Stimulated activated CD8-positive, alpha-beta memory T cell treated with anti-CD3 and anti-CD28 coated beads, Interleukin-7, amount 100 ng/mL, for 1 hour (primary cell): ENCODE measurements at places on chromosomes 12 and 14.

- DNase-seq = peak; percentile 8
Observed at GRCh38 chr12:94244165-94245133, 96.1 kb downstream of the PLXNC1 start.

DNA sequence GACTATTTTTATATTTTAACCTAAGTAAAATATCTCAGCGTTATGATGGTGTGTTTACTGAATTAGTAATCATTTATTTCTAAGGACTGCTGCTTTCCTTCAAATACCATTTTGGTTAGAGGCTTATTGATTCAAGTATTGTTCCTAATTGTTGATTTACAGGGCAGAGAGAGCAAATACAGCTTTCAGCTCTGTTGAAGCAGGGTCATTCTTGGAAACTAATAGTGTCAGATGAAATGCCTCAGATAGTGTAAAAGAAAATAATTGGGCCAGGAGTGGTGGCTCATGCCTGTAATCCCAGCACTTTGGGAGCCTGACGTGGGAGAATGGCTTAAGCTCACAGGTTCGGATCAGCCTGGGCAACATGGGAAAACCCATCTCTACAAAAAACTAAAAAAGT lies 249.3 kb downstream of the FUT8 start:
- DNase-seq = no peak

GRCh38 chr14:88005050-88005481 lies at the start of gene GPR65:
Gene GPR65 (plus strand): TSS chr14:88005135. CDS start chr14:88010848, 5,713 bp downstream.
- no peak for DNase-seq

GRCh38 chr14:34124585-34124984 lies 173.7 kb upstream of the EGLN3 start:
- no peak for DNase-seq

GRCh38 chr14:61475316-61475715 lies 153.9 kb downstream of the PRKCH start:
- DNase-seq = no peak

- DNase-seq = no peak
Observed at GRCh38 chr14:94599656-94600004, 12.6 kb upstream of the SERPINA3 start.

GRCh38 chr14:41899416-41899815 lies 292.7 kb downstream of the LRFN5 start:
- no peak for DNase-seq

DNA sequence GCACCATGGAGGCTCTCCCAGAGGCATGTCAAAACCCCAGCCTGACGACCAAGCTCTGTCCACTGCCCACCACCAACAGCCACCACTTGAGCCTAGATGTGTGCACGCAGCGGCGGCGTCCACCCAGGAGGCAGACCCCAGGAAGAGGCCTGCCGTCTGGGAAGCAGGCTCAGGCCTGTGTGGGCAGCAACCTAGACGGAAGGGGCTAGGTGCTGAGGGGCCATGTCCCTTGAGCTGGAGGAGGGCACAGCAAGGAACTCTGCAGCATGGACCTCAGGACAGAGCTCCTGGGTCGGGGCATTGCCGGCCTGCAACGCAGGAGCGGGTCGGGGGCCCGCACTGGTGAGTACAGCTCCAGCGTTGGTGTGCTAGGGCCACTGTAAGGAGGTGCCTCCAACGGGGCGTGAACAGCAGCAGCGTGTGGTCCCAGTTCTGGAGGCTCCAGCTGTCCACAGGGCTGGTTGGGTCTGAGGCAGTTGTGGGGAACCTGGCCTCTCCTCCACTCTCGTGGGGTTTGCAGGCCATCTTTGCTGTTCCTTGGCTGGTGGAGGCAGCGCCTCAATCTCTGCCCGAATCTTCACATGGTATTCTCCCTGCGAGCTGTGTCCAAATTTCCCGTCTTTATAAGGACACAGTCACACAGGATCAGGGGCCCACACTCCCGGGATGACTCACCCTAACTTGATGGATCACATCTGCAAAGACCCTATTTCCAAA lies 20.5 kb downstream of the ZBTB42 start:
- no peak for DNase-seq

GRCh38 chr12:120628919-120629318 lies 11.5 kb upstream of the CABP1 start:
- no peak for DNase-seq

DNA sequence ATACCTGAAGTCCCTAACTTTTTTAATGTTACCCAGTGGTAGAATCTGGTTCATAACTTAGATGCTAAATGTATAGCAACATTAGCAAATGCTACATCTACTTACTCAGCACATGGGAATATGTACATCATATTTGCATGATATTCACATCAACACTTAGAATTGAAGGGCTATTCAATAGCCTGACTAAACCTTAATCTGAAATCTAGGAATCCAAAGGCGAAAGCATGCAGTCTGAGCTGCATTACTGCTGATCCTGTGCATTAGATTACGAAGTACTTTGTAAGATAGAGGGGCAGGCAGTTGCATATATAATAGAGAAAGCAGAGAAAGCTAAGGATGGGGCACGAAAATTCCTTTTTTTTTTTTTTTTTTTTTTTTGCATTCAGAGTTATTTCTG lies 40.4 kb downstream of the SLC38A4 start:
- no peak for DNase-seq

DNA sequence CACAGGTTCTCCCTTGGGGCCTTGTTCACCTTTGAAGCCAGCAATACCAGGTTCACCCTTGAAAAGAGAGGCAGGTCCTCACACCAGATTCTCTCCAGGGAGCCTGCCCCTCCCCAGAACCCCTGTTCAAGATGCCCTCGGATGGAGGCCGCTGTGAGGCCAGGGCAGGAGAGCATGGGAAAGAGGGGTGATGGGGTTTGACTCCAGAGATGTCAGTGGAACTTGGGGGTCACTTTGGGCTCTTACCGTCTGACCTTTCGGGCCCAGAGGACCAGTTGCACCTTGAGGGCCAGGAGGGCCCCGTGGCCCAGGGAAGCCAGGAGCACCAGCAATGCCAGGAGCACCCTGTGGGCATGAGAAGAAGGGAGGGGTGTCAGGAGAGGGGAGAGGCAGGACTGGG lies 17.4 kb downstream of the COL2A1 start:
- DNase-seq = no peak

DNA sequence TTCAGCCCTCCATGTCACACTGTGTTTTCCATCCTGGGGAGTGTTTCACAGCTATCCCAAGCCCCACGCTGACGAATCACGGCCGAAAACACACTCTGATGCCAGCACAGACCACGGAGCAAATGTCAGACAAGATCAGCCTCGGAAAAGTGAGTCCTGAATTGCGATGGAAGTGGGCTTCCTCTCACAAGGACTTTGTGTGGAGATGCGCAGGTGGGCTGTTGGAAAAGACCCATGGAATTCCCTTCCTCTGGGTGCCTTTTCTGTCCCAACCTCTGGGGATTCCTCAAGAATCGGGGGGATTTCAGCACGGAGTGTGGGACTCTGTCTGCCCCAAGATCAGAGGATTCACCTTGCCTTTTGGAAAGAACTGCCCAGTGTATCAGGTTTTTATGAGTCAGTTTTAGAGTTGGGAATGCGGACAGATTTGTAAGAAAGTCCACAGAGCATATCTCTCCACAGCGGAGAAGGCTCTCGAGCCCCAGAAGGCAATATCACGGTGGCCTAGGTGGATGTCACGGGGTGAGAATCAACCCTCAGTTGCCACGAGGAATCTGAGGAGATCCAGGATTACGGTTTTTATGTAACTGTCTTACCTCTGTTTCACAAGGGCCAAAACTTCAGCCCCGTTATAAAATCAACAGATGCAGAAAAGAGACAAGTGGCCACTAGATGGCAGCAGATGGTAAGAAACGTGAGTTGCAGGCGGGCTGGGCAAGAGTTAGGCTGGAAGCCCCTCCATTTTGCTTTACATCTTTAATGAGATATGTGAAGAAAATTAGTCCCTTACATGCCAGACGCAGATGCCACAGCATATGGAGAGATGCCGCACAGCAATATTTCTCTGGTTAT lies 201.9 kb downstream of the DAD1 start:
- no peak for DNase-seq

GRCh38 chr12:24850496-24850895 lies 98.4 kb downstream of the BCAT1 start:
- DNase-seq = no peak

DNA sequence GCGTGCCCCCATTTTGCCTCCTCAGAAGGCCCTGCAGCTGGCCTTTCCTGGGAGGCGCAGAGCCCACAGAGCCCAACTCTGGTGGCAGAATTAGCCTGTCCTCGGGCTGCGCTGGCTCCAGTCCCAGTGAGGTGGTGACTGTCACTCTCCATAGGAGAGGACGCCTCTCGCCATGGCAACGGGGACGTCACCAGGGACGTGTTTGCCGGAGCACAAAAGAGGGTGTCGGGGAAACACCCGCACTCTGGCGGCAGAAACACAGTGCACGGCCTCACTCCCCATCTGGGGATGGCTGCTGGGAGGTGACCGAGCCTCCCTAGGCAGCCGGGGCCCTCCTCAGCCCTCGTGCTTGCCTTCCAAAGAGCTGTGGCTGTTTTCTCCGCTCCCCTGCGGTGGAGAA lies 50.2 kb upstream of the NCOR2 start:
- DNase-seq = no peak

DNA sequence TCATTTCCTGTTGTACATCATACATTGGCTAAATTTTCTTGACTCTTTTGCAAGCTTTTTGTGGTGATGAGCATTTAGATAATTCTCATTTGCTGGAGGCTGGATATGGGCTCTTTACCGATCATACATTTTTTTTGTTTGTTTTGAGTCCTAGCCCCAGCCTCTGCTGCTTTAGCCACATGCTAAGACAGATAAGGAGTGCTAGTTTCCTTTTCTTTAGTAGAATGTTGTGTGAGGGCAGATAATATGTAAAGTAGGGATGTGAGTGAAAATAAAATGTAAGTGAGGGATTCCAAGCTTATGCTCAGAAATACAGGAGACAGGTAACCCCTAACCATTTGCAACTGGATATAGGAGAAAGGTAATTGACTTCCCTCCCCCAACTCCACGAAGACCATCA lies 405.7 kb downstream of the TRHDE start:
- DNase-seq = no peak

DNA sequence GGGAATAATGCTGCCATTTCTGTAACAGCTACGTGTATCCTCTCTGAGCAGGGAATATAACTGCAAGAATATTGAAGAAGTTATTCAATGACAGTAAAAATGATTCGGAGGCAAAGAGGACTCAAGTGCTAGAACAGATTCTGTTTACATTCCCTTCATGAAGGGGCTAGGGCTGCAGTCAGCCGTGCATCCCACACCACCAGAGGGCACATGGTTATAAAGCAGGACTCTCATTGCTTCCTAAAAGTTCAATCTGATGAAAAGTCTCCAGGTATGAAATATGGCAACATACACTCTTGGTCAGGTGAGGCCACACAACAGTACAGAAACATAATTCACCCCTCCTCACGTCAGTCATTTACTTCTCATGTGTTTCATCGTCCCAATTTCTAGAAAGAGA lies 34.0 kb downstream of the TCHP start:
- no peak for DNase-seq

GRCh38 chr12:50110762-50111351 lies 1.2 kb upstream of the COX14 start:
- DNase-seq = no peak

DNA sequence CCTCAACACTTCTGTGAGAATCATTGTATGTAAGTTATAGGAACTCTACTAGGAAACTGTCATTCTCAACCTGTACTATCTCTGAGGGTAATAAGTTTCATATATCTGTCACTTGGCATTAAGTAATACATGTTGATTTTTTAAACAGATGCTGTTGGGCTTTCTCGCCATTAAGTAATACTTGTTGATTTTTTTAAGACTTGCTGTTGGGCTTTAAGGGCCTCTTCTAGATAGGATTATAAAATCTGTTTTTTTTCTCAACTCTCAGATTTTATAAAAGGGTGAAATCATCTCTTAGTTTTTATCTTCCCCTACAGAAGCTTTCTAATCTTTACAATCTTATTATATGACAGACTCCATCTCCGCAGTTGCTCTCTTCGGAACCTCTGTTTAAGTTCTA lies 5.6 kb downstream of the WASHC4 start:
- no peak for DNase-seq

DNA sequence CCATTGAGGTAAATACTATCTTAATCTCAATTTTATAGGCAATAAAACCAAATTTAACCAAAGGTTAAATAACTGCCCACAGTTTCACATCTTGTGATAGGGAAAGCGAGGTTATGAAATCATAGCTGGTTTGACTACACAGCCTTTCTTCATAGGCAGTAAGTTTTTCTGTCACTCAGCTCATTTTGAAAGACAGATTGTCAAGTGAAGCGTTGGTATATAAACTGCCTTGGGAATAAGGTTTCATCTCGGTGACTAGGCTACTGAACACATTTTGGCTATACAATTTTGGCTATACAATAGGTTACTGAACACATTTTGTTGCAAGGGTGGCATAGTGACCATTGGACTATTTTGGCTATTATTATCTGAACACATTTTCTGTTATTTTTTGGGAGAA lies 793.7 kb downstream of the TRHDE start:
- no peak for DNase-seq

GRCh38 chr12:1212526-1212925 lies 221.5 kb downstream of the ERC1 start:
- no peak for DNase-seq
